ENCODE measurements at places on chromosomes 5 and 9.

GRCh38 chr5:111069839-111070238, 1.7 kb upstream of the TSLP start:
- no peaks in the 10 kb centered on the region for H3K27me3 ChIP-seq
- no peaks in the 10 kb centered on the region for H3K4me1 ChIP-seq
- no peak overlapping the region for H3K27ac ChIP-seq
- H3K36me3 ChIP-seq = no peaks in the 10 kb centered on the region

GRCh38 chr9:137583957-137584356, 5.2 kb upstream of the DPH7 start:
- H3K36me3 ChIP-seq = no peaks in the 10 kb centered on the region
- H3K27ac ChIP-seq = no peak overlapping the region
- no peak overlapping the region for H3K4me3 ChIP-seq

DNA sequence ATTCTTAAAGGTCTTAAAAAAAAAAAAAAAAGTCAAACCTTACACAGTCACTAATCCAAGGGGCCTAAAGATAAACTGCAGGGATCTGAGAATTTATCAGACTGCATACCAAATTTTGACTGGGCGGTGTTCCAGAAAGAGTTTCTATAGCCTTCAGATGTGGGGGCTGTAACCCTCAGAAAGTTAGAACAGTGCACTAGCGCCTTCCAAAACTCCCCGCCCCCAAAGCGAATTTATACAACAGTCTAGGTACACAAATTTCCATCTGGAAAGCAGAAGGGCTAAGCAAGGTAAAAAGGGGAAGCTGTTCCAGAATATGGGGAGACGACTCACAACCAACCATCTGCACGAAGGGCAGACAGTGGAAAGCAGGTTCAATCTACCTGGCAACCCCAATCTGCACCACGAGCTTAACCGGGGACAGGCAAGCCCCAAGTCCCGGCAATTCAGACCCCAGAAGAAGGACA, 813 bp downstream of the ERMP1 start:
- H3K27me3 ChIP-seq = no peaks in the 10 kb centered on the region
- peaks cover 8% of the 10 kb centered on the region for H3K4me1 ChIP-seq
- no peaks in the 10 kb centered on the region for H3K36me3 ChIP-seq
- DNase-seq = no peak

DNA sequence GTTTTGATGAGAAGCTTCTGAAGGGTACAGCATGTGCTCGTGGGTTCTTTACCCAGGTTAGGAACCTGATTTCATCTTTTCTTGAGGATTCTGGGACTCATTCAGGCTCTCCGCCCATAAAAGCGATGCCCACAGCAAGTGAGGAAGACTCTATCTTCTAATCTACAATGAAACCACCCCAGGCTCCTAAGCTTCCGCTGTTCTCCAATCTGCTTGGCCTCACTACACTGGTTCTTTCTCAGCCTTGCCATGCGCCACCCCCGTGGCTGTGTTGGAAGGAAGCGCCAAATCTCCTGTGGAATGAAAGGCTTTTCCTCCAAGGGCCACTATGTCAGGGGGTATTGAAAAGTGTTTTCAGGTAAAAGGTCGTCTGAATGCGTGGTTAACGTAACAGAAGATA, 135.6 kb downstream of the MYO10 start:
- no peaks in the 10 kb centered on the region for H3K27me3 ChIP-seq
- no peaks in the 10 kb centered on the region for H3K36me3 ChIP-seq
- no peak overlapping the region for H3K27ac ChIP-seq
- H3K4me3 ChIP-seq = no peak overlapping the region
- H3K4me1 ChIP-seq = no peaks in the 10 kb centered on the region
- DNase-seq = no peak

DNA sequence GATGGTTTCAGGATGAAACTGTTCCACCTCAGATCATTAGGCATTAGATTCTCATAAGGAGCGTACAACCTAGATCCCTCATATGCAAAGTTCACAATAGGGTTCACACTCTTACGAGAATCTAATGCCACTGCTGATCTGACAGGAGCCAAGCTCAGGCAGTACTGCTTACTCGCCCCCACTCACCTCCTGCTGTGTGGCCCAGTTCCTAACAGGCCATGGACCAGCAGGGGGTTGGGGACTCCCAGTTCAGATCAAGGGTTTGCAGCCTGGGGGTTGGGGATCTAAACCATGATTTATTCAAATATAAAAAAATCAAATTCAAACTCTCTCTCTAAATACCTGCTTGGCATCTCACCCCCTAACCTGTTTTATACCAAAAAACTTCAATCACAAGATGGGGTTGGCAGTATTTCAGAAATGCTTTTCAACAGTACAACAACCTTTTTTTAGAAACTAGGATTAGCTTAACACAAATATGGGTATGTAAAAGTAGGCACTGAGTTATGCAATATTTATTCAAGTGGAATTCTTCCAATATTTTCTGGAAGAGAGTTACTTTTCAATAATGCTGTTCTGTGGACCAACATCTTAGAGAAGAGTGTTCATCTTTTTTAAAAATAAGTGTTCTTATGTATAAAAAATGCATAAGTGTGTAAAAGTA, 30.1 kb upstream of the SLC12A2 start:
- no peaks in the 10 kb centered on the region for H3K36me3 ChIP-seq
- H3K27me3 ChIP-seq = no peaks in the 10 kb centered on the region
- H3K4me1 ChIP-seq = no peaks in the 10 kb centered on the region

DNA sequence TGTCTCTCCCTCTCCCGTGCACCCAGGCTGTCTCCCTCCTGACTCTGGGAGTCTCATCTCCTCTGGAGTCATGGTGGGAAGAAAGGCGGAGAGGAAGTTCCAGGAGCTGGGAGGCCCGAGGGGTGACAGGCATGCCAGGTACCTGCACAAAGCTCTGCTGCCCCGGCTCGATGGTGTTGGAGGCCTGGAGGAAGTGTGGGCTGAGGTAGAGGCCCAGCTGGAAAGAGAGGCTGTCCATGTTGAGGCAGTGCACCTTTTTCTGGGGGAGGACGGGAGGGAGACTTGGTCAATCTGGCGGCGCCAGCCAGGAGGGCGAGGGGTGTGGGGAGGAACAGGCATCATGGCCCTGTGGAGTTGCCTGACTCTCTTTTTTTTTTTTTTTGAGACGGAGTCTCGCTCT, 15.9 kb downstream of the FPGS start:
- H3K27ac ChIP-seq = no peak overlapping the region
- DNase-seq = no peak
- no peak overlapping the region for H3K4me3 ChIP-seq
- H3K36me3 ChIP-seq = no peaks in the 10 kb centered on the region
- no peaks in the 10 kb centered on the region for H3K27me3 ChIP-seq

All from breast epithelium (tissue), 4 donors.